ENCODE measurements at places on chromosomes 2 and 18. TPM values are rescaled to one million over a fixed set of nuclear protein-coding genes. Genes with fewer than 3 reads are reported as not detected.
A peak's percentile ranks its signal among the peaks of the same experiment; 100 is the strongest.

SLC5A7 gene
- total RNA-seq: not detected

CD302 gene
- total RNA-seq: 0.92 TPM

ALKAL2 gene
- total RNA-seq: 2.8 TPM

GREB1 gene
- total RNA-seq: 4.8 TPM

DNA sequence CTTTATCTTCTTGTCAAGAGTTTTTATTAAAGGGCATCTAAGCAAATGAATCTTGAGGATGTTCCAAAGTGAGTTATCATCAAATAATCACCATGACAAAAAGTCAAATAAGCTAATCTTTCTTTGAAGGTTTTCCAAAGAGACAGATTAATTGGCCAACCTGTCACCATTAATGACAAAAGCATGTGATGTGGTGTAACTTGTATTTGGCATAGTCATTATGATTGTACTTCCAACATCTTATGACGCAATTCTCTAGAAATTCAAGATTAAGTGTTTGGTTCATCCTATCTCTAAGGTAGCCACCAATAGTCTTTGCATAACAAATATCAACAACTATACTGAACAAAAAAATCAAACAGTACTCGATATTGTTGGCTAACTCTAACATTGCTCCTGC is 28.6 kb downstream of the RBMS1 start:
- no peak for DNase-seq

DNA sequence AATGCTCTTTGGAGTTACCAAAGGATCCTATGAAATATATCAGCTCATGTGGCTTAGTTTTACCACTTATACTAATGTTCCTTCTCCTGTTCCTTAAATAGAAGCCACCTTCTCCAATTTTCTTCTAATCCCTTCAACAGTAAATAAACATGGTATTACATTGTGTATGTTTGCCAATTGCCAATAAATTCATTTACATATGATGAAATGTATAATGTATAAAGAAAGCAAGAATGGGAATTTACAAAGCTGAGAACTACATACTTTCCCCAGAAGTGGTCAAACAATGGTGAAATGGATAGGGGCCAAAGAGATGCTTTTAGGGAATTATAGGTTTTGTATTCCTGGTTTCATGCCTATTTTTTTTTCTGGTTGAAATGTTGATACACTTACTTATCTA is 894.2 kb upstream of the CRIM1 start:
- DNase-seq: no peak

DNA sequence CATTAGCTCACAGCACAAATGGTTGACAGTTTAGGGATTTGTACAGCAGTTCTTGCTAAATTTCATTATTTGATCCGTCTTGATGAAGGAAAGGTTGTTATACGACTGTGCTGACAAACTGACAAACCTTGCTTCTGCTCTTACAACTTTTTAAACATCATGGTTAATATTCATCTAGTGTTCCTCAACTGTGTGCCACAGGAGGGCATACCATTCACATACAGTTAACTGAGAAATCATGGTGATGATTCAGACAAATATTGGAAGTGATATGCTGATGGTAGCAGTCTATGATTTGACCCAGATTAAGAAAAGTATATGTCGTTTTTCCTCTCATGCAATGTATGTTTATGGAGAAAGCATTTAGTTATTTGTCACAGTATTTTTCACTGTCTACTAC is 129.8 kb upstream of the FSIP2 start:
- DNase-seq: no peak

DNA sequence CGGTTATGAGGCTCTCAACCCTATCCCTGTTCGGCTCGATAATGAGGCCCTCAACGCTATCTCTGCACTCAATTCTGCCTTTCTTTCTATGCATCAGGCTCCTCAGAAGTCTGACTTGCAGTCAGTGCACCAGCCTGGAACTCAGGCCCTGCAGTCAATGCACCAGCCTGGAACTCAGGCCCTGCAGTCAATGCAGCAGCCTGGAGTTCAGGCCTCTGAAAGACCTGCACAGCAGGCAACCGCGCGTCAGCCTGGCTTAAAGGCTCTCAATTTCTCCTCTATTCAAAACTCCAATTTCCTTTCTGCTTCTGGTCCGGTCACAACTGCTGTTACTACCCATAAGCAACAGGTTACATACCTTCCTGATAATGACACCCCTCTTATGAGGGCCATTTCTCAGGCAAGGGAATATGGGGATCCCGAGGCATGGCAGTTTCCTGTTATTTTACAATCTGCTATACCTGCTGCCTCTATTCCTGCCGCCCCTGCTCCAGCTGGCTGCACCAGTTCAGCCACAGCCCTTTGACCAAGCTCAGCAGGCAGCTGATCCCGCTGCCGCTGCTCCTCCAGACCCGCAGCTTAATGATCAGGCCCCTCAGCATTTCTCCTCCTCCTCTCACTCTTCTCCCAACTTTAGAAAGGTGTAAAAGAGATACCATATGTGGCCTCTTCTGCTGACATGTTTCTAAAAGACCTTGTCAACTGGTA is 933.6 kb upstream of the FANCL start:
- DNase-seq: no peak

GRCh38 chr2:68426848-68427579 is 40.1 kb downstream of the FBXO48 start:
- no peak for DNase-seq

DNA sequence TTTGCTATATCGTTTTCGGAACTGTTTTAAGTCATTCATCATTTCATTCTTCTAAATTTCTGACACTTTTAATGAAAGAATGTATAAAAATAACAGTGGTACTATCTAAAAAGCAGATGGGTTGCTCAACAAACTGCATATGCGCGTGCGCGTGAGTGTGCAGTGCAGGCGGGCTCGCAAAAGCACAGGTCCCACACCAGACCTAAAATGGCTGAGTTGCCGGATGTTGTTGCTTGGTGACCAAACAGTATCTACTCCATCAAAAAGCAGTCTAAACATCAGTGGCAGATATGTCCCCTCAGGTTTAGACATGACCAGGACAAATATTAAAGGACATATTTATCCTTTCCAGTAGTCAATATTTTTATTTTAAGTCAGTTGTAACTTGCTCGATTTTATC is 5.1 kb downstream of the NOL4 start:
- DNase-seq: no peak

DNA sequence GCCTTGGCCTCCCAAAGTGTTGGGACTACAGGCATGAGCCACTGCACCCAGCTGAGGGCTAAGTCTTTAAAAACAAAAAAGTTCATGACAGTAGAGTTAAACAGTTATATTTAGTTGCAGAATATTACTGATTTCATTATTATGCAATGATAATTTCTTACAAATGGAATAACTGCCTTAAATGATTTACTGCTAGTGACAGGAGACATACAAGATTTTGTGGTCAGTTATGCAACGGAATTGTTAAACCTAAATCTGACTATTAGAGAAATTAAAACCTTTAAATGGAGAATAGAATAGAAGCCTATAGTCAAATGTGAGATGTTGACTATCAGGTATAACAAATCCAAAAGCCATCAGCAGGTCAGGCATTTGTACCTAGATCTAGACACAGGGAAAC is 10.3 kb upstream of the DNAJC10 start:
- no peak for DNase-seq

GRCh38 chr2:241633561-241633960 is 3.4 kb downstream of the THAP4 start:
- no peak for DNase-seq

DNA sequence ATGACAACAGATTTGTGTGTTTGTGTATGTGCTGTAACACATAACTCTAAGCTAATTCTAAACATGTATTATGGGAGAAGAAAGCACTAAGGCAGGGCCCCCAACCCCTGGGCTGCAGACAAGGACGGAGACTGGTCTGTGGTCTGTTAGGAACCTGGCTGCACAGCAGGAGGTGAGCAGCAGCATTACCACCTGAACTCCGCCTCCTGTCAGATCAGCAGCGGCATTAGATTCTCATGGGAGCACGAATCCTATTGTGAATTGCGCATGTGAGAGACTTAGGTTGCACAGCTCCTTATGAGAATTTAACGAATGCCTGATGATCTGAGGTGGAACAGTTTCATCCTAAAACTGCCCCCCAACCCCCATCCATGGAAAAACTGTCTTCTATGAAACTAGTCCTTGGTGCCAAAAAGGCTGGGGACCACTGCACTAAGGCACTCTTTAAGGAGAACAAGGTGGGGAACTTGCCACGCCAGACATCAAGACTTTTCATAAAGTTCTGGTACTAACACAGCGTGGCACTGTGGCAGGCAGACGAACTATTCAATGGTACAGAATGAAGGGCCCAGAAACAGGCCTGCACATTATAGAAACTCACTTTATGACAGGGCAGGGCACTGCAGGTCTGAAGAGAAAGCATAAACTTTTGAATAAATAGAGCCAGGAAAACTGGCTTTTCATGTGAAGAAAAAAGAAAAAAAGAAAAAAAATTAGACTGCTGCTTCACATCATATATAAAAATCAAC is 14.0 kb downstream of the REEP1 start:
- no peak for DNase-seq

- DNase-seq: no peak
These were observed 164.3 kb upstream of the PGAP1 start for GRCh38 chr2:197090742-197091367.

DNA sequence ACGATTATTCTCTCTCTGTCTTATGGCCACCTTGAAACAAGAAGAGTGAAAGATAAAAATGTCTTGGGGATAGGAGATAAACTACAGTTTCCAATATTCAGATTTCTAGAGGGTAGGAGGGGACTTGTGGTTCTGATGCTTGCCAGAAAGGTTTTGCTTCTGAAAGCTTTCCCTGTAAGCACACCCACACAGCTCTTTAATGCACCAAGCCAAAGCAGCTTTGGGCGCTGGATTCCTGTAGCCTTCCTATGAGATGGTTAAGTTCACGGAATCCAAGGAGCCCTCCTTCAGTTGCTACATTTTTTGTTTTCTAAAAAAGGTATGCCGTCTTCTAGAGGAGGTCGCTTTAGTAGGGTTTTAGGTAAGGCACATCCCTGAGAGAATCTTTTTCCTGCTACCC is 4.9 kb downstream of the LRRTM1 start:
- DNase-seq: no peak

DNA sequence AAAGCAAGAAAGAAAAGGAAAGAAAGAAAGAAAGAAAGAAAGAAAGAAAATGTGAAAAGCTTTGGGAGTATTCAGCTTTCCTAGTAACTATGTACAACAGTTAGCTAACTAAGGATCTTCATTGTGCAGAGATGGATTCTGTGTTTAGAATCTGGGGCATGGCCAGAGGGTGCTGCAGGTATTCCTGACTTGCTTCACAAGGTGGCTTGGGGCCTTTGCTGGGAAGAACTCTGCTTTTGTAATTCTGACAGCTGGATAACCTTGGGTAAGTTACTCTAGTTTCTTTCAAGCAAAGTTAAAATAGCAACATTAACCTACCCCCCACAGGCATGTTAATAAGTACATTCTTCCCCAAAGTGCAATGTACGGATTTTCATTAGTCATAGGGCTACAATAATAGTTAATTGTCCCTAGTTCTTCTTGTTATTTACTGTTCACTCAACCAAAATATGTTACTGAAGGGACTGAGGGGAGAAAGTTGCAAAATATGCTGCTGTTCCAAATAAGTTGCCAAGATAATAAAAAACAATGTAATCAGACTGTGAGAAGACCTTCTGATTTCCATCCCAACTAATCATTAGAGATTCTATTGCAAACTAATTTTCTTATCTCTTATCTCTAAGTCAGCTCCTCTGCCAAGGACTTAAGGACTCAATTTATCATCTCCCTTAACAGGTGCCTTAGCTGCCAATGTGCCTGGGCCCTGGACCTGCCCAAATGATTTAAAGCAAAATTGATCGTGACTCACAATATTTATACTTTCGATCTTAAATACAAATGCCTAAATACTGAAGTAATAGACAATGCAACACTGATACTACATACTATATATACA is 50.3 kb downstream of the SERPINB8 start:
- DNase-seq: peak; percentile 5

DNA sequence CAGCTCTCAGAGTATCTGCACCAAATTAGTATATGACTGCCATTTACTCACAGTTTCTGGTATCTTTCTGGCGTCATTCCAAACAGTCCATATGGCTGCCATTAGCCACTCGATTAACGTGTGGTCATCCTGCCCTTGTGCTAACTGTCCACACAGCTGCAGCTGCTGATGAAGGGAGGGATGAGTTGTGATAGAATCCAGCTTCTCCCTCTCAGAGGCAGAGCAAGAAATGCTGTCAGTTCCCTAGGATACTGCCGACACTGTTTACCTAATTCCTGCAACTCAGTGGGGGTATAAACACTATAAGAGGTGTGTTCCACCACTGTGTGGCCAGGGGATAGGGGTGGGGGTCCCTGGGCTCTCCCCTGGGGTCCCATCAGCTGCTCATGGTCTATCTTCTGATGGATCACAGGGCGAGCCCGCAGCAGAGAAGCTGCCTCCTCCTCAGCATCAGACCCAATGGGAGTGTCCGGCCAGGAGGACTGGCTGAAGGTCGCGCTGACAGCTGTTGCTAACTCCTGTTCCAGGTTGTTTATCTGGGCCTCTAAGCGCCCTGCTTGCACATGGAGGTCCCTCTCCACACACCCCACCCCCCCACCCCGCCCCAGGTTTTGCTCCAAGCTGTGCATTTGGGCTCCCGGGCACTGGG is 17.3 kb upstream of the KLHL23 start:
- no peak for DNase-seq

- DNase-seq: no peak
These were observed 5.1 kb downstream of the SERPINB11 start for GRCh38 chr18:63707816-63708215.

- DNase-seq: no peak
These were observed 95.0 kb downstream of the STRADB start for GRCh38 chr2:201546576-201546975.

GRCh38 chr18:40017021-40017420 is 1938.0 kb upstream of the PIK3C3 start:
- no peak for DNase-seq

- no peak for DNase-seq
These were observed 98.8 kb downstream of the ZBTB7C start for GRCh38 chr18:48310353-48310752.

DNA sequence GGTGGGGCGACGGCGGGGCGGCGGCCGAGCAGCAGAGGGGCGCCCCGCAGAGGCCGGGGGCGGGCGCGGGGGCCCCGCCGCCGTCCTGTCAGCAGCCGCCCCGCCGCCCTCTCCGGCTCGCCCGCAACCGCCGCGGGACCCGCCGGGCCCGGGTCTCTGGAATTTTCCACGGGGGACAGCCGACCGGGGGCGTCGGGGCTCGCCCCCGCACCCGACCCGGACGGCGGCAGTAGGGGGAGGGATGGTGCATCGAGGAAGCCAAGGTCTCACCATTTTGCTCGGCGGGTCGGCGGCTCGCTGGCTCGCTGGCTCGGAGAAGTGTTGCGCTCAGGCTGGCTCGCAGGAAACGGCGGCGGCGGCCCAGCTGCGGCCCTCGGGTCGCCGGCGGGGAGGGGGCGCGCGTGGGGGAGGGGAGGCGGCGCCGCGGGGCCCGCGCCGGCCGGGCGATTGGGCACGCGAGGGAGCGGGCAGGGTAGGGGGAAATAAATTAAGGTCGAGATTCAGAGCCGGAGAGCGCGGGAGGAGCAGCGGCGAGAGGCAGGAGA is 405 bp downstream of the PPP3R1 start:
- DNase-seq: no peak
